ENCODE measurements at places on chromosomes 7 and 10.

- DNase-seq: no peak
Measured at GRCh38 chr10:3126249-3126648, 46.3 kb downstream of the PITRM1 start.

GRCh38 chr7:102918845-102919244, 6.0 kb downstream of the LRRC17 start:
- DNase-seq: no peak

DNA sequence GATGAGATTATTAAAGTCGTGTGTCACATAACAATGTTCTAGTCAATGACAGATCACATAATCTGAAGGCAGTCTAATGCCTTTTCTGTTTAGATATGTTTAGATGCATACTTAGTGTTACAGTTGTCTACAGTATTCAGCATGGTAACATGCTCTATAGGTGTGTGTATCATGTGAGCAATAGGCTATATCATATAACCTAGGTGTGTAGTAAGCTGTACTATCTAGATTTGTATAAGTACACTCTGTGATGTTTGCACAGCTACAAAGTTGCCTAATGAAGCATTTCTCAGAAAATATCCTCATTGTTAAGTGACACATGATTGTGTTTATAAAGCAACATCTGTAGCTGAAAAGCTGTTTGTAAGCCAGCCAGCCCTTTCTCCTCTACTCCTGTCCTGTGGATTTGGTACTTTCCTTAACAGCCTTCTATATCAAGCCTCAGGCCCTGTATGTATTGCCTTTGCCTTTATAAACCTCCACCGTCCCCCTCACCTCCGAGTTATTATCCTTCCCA, 6.3 kb downstream of the HECTD2 start:
- DNase-seq: no peak

- DNase-seq: no peak
Measured at GRCh38 chr7:47580811-47581331, 1.0 kb downstream of the TNS3 start.

DNA sequence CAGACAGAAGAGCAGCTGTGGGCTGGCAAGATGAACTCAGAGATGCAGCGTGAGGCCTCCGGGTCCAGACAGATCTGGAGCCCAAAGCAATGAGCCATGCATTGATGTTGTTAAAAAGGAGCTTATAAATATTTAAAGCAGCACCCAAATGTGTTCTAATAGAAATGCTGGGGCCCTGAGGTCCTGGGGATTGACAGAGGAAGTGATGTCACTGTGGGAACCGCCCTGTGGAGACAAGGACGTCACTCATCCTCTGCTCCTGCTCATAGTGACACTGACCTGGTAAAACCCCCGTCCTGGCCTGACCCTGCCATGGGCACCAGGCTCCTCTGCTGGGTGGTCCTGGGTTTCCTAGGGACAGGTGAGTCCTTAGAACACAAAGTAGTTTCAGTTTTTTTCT, 197.0 kb upstream of the PRSS58 start:
- no peak for DNase-seq

DNA sequence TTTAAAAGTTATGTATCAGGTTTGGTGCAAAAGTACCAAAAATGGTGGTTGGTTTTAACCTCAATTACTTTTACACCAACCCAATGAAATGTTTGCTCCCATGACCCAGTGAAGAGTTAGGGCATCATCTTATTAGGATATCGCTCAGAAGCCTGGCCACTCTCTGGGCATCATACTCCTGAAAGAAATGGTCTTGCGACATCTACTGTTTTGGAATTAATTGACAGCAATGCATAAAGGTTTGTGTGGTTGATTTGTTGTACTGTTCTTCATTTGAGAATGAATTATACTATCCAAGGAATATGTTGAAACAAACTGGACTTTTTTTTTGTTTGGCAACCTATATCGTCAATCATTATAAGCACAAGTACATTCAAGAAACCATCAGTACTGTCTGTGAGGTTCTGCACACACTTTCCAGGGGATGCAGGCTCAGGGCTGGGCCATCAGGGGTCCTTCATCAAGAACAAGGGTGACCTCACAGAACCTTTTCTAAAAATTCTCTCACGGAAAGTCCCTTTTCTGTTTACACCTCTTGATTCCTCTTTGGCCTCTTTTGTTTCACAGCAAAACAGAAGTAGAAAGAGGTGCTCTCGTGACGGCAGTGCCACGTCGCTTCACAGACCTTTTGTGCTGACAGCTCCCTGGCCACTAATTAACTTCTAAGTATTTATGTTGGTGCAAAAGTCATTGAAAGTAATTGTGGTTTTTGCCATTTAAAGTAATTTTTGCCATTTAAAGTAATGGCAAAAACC, 117.2 kb upstream of the KLF6 start:
- DNase-seq: no peak

GRCh38 chr7:30349170-30349569, 64.8 kb downstream of the ZNRF2 start:
- DNase-seq: no peak

GRCh38 chr7:17031906-17032551, 150.2 kb upstream of the AGR3 start:
- no peak for DNase-seq

GRCh38 chr10:124886195-124886594, 55.7 kb upstream of the ZRANB1 start:
- no peak for DNase-seq

GRCh38 chr10:77586719-77587415, 50.7 kb downstream of the KCNMA1 start:
- DNase-seq: no peak

DNA sequence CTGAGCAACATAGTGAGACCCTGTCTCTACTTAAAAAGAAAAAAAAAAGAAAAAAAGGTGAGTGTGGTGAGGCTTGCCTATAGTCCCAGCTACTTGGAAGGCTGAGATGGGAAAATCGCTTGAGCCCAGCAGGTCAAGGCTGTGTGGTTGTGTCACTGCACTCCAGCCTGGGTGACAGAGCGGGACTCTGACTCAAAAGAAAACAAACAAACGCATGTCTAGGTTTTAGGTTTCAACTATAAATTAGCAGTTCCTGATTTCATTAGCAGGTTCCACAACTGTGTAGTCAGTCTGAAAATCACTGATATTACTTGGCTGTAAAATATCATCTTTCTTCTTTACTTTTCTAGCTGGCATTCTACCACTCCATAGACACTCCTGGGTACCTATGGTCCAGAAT, 155.7 kb upstream of the HGF start:
- DNase-seq: no peak

DNA sequence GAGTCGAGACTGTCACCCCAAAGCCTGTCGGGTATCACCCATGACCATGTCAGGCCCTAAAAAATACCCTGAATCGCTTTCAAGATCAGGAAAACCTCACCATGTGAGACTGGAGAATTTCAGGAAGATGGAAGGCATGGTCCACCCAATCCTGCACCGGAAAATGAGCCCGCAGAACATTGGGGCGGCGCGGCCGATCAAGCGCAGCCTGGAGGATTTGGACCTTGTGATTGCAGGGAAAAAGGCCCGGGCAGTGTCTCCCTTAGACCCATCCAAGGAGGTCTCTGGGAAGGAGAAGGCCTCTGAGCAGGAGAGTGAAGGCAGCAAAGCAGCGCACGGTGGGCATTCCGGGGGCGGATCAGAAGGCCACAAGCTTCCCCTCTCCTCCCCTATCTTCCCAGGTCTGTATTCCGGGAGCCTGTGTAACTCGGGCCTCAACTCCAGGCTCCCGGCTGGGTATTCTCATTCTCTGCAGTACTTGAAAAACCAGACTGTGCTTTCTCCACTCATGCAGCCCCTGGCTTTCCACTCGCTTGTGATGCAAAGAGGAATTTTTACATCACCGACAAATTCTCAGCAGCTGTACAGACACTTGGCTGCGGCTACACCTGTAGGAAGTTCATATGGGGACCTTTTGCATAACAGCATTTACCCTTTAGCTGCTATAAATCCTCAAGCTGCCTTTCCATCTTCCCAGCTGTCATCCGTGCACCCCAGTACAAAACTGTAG, 176.2 kb downstream of the RTKN2 start:
- DNase-seq: no peak

DNA sequence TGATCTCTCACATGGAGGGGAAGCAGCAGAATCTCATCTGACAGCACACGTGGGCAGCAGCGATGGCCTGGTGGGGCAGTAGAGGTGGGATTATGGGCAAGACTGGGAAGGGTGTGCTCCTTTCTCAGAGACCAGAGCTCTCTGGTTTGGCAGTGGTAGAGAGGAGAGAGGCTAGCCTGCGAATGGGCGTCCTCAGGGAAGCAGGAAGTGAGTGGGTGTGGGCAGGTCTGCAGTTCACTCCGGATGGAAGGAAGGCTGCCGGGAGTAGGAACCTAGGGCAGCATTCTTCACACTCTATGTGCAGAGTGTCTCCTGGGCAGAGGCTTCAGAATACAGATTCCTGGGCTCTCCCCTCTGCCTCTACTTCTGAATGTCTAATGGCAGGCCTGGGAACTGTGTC, 162.8 kb upstream of the BMPER start:
- DNase-seq: no peak

GRCh38 chr10:130487566-130487965, 351.4 kb downstream of the GLRX3 start:
- DNase-seq: no peak

DNA sequence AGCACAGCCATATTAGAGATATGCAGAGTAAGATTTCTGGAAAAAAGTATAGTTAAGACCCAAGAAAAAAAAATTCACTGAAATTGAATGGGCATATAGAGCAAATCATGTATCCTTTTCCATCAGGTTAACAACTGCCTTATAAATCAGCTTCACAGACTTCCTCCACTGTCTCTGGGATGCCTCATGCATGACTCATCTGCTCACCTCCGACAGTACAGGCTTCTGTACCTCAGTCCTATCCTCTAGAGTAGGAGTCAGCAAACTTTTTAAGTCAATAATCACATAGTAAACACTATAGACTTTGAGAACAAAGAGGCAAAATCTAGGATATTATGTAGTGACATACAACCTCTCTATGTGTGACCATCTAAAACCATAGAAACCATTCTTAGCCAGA, 211.6 kb upstream of the SP8 start:
- no peak for DNase-seq

GRCh38 chr10:84237199-84238051, 3.9 kb downstream of the LRIT1 start:
- DNase-seq: no peak

- no peak for DNase-seq
Measured at GRCh38 chr7:70997261-70997660, 134.7 kb upstream of the GALNT17 start.

GRCh38 chr7:142487124-142487523, 229.3 kb upstream of the PRSS58 start:
- DNase-seq: no peak

DNA sequence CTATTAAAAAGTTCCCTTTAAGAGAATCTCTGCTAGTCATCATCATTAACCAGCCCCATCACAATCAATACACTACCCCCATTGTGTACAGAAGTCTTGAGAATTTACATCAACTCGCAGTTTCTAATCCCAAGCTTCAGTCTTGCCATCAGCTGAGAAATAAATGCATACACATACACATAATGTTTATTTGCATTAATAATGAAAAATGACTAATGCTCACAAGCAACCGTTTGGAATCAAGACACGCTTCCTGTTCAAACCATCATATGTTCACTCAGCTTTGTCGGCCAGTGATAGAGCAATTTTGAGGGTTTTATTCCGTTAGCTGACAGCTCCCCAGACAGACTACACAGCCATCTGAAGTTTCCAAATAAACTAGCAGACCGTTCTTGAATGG, 287.1 kb downstream of the SFMBT2 start:
- DNase-seq: no peak

DNA sequence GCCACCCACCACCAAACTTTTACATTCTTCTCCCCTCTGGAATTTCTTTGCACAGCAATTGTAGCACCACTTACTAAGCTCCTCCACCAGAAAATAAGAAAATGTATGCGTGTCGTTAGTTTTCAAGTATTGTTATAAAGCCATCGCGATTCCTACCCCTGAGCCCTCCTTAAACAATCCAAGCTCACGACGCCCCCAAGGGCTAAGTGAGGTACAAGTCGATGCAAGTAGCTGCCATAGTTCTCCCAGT, 1.3 kb downstream of the FRAT2 start:
- no peak for DNase-seq

GRCh38 chr7:150363872-150364271, 4.8 kb upstream of the REPIN1 start:
- DNase-seq: no peak

GRCh38 chr7:134060874-134061273, 66.3 kb upstream of the LRGUK start:
- no peak for DNase-seq

DNA sequence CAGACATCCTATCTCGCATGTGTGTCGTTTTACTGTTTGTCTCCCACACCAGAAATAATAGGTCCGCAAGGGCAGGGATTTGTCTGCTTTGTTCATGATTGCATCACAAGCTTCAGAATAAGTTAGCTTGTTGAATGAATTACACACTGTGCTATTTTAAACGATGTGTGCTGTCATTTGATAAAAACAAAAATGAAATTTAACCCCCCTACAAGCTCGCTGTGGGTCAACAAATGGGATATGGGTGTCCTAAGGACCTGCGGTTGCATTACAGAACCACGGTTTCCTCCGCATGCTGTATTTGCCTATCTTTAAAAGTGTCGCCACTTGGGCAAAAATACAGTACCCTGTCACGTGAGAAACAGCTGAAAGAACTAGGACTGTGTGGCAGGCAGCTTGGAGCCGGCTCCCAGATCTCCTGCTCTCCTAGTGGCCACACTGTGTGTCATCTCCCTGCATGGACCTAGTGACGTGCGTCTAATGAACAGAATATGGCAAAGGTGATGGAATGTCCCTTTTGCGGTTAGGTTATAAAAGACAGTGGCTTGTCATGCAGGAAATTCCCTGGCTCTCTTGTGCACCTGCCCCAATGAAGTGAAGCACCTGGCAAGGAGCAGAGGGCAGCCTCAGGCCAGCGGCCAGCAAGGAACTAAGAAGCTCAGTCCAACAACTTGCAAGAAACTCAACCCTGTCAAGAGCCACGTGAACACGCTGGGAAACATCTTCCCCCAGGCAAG, 32.9 kb upstream of the CRYGN start:
- no peak for DNase-seq

DNA sequence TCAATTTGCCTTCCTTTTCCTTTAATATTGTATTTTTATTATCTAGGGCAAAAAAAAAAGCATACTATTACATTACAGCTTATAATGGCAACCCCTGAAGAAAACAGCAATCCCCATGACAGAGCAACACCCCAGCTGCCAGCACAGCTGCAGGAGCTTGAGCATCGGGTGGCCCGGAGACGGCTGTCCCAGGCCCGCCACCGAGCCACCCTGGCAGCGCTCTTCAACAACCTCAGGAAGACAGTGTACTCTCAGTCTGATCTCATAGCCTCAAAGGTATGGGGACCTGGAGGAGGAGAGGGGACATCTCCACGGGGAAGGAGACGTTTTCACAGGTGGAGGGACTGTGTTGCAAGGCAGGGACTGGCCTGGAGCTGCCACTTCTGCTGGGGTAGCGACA, 6.8 kb downstream of the STRA8 start:
- DNase-seq: no peak

GRCh38 chr10:14674376-14675050, 100.2 kb downstream of the FAM107B start:
- DNase-seq: no peak

GRCh38 chr10:129958629-129959543, 5.2 kb downstream of the EBF3 start:
- peak; percentile 56 for DNase-seq

Data from activated CD8-positive, alpha-beta memory T cell treated with anti-CD3 and anti-CD28 coated beads, Interleukin-2, amount 50 U/mL, for 48 hours (primary cell).